ENCODE measurements at places on chromosomes 6 and 20.
A peak's percentile ranks its signal among the peaks of the same experiment; 100 is the strongest.

GRCh38 chr6:114169763-114170162 is 173.1 kb downstream of the HS3ST5 start:
- peaks cover 26% of the 10 kb centered on the region for H3K4me1 ChIP-seq
- H3K27me3 ChIP-seq: no peaks in the 10 kb centered on the region
- peak overlapping the region; percentile 38 for H3K27ac ChIP-seq
- no peak overlapping the region for H3K4me3 ChIP-seq
- H3K36me3 ChIP-seq: no peaks in the 10 kb centered on the region

GRCh38 chr20:25039697-25040437 is 18.1 kb downstream of the ACSS1 start:
- H3K27ac ChIP-seq: peak overlapping the region; percentile 45
- H3K27me3 ChIP-seq: no peaks in the 10 kb centered on the region
- peak; percentile 61 for DNase-seq
- H3K36me3 ChIP-seq: no peaks in the 10 kb centered on the region
- H3K4me1 ChIP-seq: peaks cover 28% of the 10 kb centered on the region

DNA sequence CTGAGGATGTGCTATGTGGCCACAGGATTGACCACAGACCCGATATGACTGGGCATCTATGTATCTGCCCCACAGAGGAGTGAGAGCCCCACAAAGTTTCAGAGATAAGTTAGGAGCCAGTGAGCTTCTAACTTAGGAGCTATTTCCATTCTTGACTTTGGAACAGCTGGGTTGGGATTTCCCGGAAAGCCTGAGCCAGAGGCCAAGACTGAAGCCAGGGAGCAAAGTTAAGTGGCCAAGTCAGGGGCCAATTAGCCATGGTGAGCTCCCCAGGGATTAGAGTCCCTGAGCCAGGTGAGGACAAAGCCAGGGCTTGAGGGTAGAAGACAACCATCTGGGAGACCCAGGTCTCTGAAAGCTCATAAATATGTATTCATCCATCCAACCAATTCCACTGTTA is 143.6 kb downstream of the MAFB start:
- H3K4me3 ChIP-seq: no peak overlapping the region
- no peaks in the 10 kb centered on the region for H3K36me3 ChIP-seq
- peaks cover 2% of the 10 kb centered on the region for H3K27me3 ChIP-seq

- H3K4me1 ChIP-seq: peaks cover 14% of the 10 kb centered on the region
- peak; percentile 29 for DNase-seq
- no peaks in the 10 kb centered on the region for H3K27me3 ChIP-seq
- peak overlapping the region; percentile 96 for H3K27ac ChIP-seq
These were observed 893 bp downstream of the POLR1H start for GRCh38 chr6:30061858-30062458.

- no peaks in the 10 kb centered on the region for H3K27me3 ChIP-seq
- no peak for DNase-seq
- H3K36me3 ChIP-seq: no peaks in the 10 kb centered on the region
- no peak overlapping the region for H3K4me3 ChIP-seq
- peaks cover 10% of the 10 kb centered on the region for H3K4me1 ChIP-seq
These were observed 97.9 kb upstream of the NEDD9 start for GRCh38 chr6:11330413-11330760.

DNA sequence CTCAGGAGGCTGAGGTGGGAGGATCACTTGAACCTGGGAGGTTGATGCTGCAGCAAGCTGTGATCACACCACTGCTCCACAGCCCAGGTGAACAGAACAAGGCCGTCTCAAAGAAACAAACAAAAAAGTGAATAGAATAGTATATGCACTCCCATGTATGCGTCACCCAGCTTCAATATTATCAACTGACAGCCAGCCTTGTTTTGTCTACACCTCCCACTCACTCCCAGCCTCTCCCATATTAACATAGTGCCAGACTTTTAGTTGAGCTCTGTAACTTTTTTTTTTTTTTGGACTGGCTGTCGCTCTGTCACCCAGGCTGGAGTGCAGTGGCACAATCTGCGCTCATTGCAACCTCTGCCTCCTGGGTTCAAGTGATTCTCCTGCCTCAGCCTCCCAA is 18.1 kb upstream of the ILRUN start:
- no peak for DNase-seq
- peaks cover 13% of the 10 kb centered on the region for H3K4me1 ChIP-seq
- no peaks in the 10 kb centered on the region for H3K36me3 ChIP-seq
- no peak overlapping the region for H3K4me3 ChIP-seq

DNA sequence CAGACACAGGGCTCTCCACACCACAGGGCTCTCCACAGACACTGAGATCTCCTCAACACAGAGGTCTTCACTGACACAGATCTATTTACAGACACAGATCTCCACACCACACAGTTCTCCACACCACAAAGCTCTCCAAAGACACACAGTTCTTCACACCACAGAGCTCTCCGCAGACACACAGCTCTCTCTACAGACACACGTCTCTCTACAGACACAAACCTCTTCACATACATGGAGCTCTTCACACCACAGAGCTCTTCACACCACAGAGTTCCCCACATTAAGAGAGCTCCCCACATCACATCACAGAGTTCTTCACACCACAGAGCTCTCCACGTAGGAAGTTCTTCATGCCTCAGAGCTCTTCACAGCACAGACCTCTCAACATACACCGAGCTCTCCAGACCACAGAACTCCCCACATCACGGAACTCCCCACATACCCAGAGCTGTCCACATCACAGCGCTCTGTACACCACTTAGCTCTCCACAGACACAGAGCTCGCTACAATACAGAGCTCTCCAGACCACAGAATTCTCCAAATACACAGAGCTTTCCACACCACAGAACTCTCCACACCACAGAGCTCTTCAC is 53.9 kb downstream of the ERMARD start:
- H3K4me3 ChIP-seq: no peak overlapping the region
- DNase-seq: no peak
- no peak overlapping the region for H3K27ac ChIP-seq
- peaks cover 16% of the 10 kb centered on the region for H3K4me1 ChIP-seq

All from hepatocyte (in vitro differentiated cells).